ENCODE measurements at places on chromosomes 16 and 17.
A peak's percentile ranks its signal among the peaks of the same experiment; 100 is the strongest.

- H3K36me3 ChIP-seq, result peaks cover 26% of the 10 kb centered on the region
- H3K4me3 ChIP-seq, result no peak overlapping the region
- peaks cover 2% of the 10 kb centered on the region for H3K4me1 ChIP-seq
- H3K27me3 ChIP-seq, result no peaks in the 10 kb centered on the region
- no peak overlapping the region for H3K27ac ChIP-seq
- no peak for DNase-seq
Observed at GRCh38 chr17:44074911-44075285, 4.4 kb downstream of the G6PC3 start.

GRCh38 chr16:19705843-19706242 lies 12.2 kb downstream of the KNOP1 start:
- H3K27ac ChIP-seq, result no peak overlapping the region
- peaks cover 9% of the 10 kb centered on the region for H3K4me1 ChIP-seq
- peaks cover 41% of the 10 kb centered on the region for H3K36me3 ChIP-seq
- DNase-seq, result no peak

GRCh38 chr17:57634713-57635465 lies 110.2 kb downstream of the CCDC182 start:
- H3K4me3 ChIP-seq, result no peak overlapping the region
- DNase-seq, result no peak
- no peaks in the 10 kb centered on the region for H3K27me3 ChIP-seq

DNA sequence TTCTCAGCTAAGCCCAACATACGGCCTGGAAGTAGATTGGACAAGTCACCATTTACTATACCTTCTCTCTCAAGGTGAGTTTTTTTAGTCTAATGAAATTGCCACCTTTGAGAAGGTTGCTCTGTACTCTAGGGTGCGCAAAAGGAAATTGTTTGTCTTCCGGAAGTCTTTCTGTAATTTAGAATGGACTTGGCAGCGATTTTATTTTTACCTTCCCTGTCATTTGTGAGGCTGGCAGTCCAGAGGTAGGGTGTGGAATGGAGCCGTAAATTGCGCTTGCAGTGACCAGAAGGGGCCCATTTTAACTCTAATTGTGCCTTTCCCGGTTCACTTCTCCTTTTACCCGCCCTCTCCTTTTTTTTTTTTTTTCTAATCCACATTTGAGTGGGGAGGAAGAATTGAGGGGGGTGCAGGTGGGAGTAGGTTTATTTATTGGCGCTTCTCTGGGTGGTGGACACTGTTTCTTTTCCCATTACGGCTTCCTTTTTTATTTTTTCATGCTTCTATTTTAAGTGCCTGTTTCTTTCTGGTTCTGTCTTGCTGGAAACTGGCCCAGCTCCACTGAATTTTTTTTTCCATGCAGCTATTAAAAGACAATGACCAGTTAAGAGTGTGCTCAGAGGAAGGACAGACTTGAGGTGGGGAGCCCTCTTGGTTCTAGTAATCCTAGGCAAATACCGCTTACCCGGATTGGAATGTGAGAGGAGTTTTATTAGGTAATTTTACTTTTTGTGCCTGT lies 89.7 kb upstream of the CLEC18A start:
- no peak overlapping the region for H3K27ac ChIP-seq
- no peaks in the 10 kb centered on the region for H3K4me1 ChIP-seq
- no peak overlapping the region for H3K4me3 ChIP-seq
- H3K27me3 ChIP-seq, result no peaks in the 10 kb centered on the region

DNA sequence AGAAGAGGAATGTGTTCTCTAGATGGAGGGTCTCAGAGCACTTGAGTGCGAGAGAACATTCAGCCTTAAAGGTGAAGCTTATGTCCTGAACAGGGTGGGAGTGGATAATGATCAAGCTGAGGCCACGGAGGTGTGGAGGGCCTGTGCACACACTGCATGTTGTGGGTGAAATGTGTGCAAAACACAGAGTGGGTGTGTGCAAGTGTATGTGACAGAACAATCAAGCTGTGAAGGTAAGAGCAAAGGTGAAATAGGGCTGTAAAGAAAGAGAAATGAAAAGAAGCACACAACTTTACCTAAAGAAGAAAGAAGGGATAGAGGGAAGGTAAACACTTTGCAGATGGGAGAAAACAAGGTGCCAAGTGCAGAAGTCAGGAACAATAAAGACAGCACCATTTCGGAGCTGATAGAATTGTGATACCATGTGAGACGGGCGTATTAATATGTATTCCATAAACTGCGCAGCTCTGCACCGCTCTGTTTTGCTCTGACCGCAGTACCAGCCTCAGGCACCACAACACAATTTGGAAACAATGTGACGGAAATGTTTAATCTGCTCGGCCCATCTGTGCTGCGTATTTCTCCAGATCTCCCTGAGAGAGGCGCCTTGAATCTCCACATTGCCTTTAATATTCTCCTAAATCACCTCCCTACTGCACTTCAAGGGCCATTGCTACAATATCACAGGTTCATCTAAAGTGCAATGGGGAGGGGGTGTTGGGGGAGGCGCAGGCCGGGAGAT lies 40.6 kb downstream of the SNX11 start:
- H3K27ac ChIP-seq, result no peak overlapping the region
- DNase-seq, result no peak
- no peaks in the 10 kb centered on the region for H3K4me1 ChIP-seq
- H3K27me3 ChIP-seq, result no peaks in the 10 kb centered on the region

DNA sequence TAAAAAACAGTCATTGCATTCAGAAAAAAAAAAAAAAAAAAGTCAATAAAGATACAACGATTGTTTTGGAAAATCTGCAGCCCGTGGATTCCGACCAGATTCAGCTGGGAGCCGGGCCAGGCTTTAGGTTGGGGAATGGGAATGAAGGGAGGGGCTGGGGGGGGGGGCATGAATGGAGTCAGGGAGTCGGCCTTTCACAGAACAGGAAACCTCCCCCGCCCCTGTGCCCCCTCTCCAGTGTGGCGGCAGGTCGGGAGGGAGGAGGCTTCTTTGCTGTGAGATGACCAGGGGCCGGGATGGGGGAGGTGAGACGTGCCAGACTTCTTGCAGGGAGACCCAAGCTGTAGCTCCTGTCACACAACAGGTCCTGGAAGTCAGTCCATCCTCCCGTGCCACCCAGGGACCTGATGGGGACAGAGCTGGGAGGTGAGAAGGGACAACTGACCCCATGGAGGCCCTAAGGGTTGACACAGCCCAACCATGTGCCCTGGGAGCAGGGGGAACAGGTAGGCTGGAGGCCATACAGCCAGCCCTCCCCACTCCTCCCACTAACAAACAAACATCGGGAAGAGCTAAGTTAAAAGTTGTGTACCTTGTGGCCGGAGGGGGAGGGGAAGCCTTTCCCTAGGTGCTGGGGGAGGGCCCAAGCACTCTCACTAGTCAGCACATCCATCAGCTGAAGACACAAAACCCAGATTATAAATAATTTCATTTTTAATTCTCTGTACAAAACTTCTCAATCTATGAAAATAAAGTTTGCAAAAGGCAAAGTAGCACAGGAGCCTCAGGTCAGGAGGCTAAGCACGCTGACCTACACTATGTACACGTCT lies 25.2 kb downstream of the SREBF1 start:
- H3K4me3 ChIP-seq, result no peak overlapping the region
- no peak overlapping the region for H3K27ac ChIP-seq
- peaks cover 6% of the 10 kb centered on the region for H3K4me1 ChIP-seq
- H3K27me3 ChIP-seq, result peaks cover 8% of the 10 kb centered on the region
- no peak for DNase-seq

DNA sequence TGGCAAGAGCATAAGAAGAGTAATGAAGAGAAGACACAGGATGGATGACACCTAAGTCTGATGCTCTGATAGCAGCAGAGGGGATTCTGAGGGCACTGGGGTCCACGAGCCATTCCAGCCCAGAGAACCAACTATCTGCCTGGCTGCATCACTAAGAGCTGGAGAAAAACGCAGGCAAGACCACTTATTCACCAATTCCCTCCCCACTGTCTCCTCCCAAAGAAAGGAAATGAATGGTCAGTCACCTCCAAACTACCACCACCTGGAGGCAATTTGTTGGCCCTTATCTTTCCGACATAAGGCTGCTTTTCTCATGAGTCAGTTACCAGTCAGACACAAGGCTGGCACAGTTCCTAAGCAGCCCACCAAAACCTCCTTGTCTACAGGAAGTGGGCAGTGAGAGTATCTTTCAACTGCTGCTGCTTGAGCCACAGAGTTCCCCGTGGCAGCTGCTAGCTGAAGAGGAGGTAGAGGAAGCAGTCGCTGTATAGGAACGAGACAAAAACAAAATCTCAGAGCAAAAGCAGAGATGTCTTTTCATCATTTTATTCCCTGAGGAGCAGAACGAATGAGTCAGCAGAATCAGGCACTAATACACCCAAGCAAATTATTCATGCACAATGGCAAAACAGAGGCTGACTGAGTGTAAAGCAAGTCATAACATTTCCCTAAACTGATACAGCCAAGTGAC lies 111.1 kb downstream of the SMG6 start:
- H3K4me1 ChIP-seq, result peaks cover 1% of the 10 kb centered on the region
- DNase-seq, result no peak
- H3K27ac ChIP-seq, result no peak overlapping the region
- H3K4me3 ChIP-seq, result no peak overlapping the region
- no peaks in the 10 kb centered on the region for H3K36me3 ChIP-seq
- H3K27me3 ChIP-seq, result no peaks in the 10 kb centered on the region

DNA sequence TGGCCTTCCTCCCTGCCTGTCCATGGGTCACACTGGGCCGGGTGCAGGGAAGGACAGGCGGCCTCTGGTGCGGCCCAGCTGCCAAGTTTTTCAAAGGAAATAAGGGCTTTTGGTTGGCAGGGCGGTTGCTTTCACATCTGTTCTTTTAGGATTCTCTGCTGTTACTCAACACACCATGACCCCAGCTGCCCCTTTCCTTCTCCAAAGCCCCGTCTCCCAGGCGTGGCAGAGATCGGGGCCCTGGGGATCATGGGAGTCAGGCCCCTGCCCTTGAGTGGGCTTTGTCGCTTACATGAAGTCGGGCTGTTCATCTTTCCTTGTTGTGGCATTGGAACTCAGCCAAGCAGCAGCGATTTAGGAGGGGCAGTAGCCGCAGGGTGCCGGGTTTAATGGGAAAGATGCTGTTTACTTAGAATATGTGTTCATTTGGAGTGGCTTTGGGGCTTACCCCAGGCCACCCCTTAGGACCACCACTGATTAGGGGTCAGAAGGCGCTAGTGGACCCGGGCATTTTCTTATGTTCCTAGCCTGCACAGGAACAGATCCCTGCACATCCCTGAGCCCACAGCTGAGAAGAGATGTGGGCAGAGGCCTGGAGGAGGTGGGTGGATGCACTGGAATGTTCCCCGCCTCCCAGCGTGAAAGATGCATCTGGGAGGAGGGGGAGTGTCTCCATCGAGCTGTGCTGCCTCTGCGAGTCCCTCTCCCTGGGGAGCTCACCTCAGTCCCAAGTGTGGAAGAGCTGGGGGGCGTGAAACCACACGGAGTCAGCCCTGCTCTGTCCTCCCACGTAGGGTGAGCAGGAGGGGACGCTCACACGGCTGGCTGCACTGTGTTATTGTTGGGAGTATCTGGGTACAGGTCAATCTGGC lies 6.8 kb upstream of the ADCY7 start:
- H3K27me3 ChIP-seq, result no peaks in the 10 kb centered on the region
- H3K4me1 ChIP-seq, result no peaks in the 10 kb centered on the region
- H3K36me3 ChIP-seq, result no peaks in the 10 kb centered on the region
- DNase-seq, result no peak

DNA sequence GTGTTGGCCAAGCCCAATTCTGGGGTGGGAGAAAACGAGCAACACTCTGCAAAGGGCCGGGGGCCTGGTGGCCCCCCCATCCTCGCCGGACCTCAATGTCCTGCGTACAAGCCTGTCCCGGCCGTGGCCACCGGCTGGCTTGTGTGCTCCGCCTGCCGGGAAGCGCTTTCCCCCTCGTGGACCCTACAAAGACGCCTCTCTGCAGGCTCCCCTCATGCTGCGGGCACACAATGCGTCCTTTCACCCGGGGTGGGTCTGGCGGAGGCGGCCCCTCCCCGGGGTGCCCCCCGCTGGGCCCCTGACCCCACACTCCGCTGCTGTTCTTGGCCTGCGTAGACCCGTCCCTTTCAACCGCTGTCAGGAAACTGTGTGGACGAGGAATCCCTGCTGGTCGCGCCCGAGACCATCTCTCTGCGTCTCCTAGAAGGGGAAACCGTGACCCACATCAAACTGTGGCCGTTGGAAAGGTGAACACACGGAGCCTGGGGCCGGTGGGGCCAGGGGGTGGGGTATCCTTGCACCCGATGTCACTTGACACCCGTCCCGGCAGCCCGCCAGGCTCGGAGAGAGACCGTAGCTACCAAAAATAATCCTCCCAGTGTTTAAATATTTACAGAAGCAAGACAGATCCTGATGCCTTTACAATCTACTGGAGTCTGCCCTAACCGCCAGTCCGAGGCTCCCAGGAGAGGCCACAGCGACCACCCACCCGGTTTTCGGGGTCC lies 43.6 kb downstream of the TBC1D16 start:
- H3K36me3 ChIP-seq, result no peaks in the 10 kb centered on the region
- H3K4me3 ChIP-seq, result peak overlapping the region; percentile 30
- no peak overlapping the region for H3K27ac ChIP-seq
- no peak for DNase-seq
- no peaks in the 10 kb centered on the region for H3K27me3 ChIP-seq

GRCh38 chr17:15293558-15293957 lies 28.4 kb upstream of the PMP22 start:
- no peak overlapping the region for H3K4me3 ChIP-seq
- no peaks in the 10 kb centered on the region for H3K36me3 ChIP-seq
- H3K4me1 ChIP-seq, result no peaks in the 10 kb centered on the region
- H3K27me3 ChIP-seq, result no peaks in the 10 kb centered on the region

DNA sequence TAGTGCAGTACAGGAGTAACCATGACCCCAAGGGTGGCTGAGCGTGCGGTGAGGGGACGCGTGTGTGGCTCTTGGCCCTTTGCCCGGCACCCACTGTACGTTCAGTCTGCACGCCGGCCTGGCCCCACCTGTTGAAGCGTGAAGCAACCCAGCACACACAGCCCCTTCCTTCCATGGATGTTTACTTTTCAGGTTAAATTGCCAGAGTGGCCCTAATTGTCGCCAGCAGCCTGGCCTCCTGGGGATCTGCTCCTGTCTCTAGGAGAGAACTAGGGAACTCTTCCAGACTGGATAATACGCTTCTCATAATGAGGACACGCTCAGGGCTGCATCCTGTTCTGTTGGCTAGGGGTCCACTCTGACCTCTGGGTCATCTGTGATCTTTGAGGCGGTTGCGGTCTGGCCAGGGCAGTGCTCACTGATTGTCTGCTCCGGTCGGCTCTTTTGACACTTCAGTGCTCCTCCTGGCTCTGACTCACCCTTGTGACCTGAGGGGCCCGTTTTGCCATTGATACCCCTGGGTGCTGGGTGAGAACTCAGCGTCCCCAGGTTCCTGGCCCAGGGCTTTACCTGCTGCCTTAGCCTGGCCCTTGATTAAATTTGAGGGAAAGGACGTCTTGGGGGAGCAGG lies 27.7 kb downstream of the TPSG1 start:
- H3K36me3 ChIP-seq, result peaks cover 8% of the 10 kb centered on the region
- no peak for DNase-seq
- H3K27me3 ChIP-seq, result no peaks in the 10 kb centered on the region
- H3K4me3 ChIP-seq, result no peak overlapping the region
- H3K4me1 ChIP-seq, result peaks cover 2% of the 10 kb centered on the region

All from iPS DF 6.9 (cell line).